Sigmoid colon (tissue), 7 donors: ENCODE measurements at places on chromosomes 3 and 15. TPM values are rescaled to one million over a fixed set of nuclear protein-coding genes. Genes with fewer than 3 reads are reported as not detected.

MYO1E gene
- 21.0 TPM for total RNA-seq

POPDC2 gene
- total RNA-seq = 86.6 TPM

FSIP1 gene
- total RNA-seq = 1.2 TPM

SERINC4 gene
- not detected for total RNA-seq

GPR87 gene
- not detected for total RNA-seq

EBLN2 gene
- 4.8 TPM for total RNA-seq

GLDN gene
- total RNA-seq = 5.0 TPM

STRIT1 gene
- not detected for total RNA-seq

CHRD gene
- 5.7 TPM for total RNA-seq

EAF2 gene
- total RNA-seq = 7.8 TPM

PAQR5 gene
- not detected for total RNA-seq

TRIM69 gene
- 25.7 TPM for total RNA-seq

DMXL2 gene
- total RNA-seq = 62.3 TPM

ZIC4 gene
- not detected for total RNA-seq

DTWD1 gene
- total RNA-seq = 39.8 TPM

ZNF660 gene
- 2.3 TPM for total RNA-seq

SPATA16 gene
- not detected for total RNA-seq

SMCO1 gene
- total RNA-seq = not detected

MESD gene
- total RNA-seq = 14.6 TPM

MCF2L2 gene
- 0.99 TPM for total RNA-seq

PRR23E gene
- not detected for total RNA-seq

NMB gene
- 7.9 TPM for total RNA-seq

BTLA gene
- total RNA-seq = not detected

TLR9 gene
- 0.55 TPM for total RNA-seq

DUOXA2 gene
- 0.28 TPM for total RNA-seq

CTXN2 gene
- total RNA-seq = not detected

ISLR2 gene
- 1.4 TPM for total RNA-seq

EXD1 gene
- not detected for total RNA-seq

OSBPL10 gene
- total RNA-seq = 7.8 TPM

PATL2 gene
- 0.41 TPM for total RNA-seq

LDHAL6B gene
- total RNA-seq = not detected

SNUPN gene
- total RNA-seq = 22.1 TPM

TRIM71 gene
- not detected for total RNA-seq

PDE12 gene
- total RNA-seq = 11.6 TPM

SEC22C gene
- total RNA-seq = 89.2 TPM

CFAP100 gene
- not detected for total RNA-seq

SLC2A2 gene
- total RNA-seq = not detected
